Left colon (tissue), 2 donors: ENCODE measurements at places on chromosomes 4 and X. TPM values are rescaled to one million over a fixed set of nuclear protein-coding genes. Genes with fewer than 3 reads are reported as not detected.

Gene RBM46
- not detected for total RNA-seq

Gene ZNF185
- 4.6 TPM for total RNA-seq

Gene ITIH6
- total RNA-seq = not detected

Gene ALB
- not detected for total RNA-seq

Gene GAB1
- total RNA-seq = 69.0 TPM

Gene POU4F2
- total RNA-seq = not detected

Gene BGN
- total RNA-seq = 9.9 TPM

Gene CTBP1
- 180 TPM for total RNA-seq

Gene ZNF674
- total RNA-seq = 4.2 TPM

Gene TLL1
- total RNA-seq = 1.9 TPM

Gene PSAPL1
- total RNA-seq = not detected

Gene MAGEA1
- total RNA-seq = not detected

Gene ARMCX1
- 4.4 TPM for total RNA-seq

Gene RHOXF1
- 0.47 TPM for total RNA-seq

Gene CFP
- 1.2 TPM for total RNA-seq

Gene SNCA
- 3.9 TPM for total RNA-seq

GRCh38 chr4:144901141-144901540 lies 196.9 kb downstream of the ANAPC10 start:
- DNase-seq = no peak

GRCh38 chr4:3657902-3658529 lies 108.2 kb upstream of the ADRA2C start:
- no peak for DNase-seq

- no peak for DNase-seq
Measured at GRCh38 chrX:107601326-107601725, 27.0 kb upstream of the PRPS1 start.

GRCh38 chrX:134694333-134695322 lies 36.4 kb upstream of the PLAC1 start:
- no peak for DNase-seq

DNA sequence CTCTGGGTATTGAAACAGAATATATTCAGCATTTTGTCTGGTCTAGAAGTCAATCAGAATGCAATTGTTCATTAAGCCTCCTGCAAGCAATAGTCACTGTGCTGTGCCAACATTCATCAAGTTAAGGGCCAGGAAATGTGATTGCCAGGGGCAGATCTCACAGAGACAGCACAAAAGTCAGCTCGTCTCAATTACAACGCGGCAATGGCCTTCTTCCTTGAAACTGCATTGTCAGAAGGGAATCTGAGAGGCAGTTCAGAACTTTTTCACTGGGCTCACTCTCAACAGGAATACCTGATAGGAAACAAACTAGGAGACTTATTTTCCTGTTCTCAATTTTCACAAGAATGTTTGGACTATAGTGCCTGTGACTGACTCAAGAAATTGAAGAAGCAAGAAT lies 131.1 kb upstream of the NR3C2 start:
- DNase-seq = no peak

DNA sequence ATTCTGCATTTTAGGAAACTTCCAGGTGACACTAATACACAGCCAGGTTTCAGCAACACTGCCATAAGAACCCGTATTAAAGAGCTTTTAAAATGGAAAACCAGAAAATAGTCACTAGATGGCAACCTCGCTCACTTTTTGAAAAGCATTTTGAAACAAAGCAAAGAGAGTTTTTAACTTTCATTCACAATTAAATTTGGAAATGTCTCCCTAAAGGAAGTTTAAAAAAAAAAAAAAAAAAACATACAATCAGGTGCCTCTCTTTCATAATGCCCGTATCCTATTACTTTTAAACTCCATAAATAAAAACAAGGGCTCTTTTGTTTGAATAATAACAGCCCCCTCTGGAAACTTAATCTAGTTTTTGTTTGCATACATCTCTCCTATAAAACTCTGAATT lies 20.3 kb downstream of the MEPE start:
- DNase-seq = no peak

DNA sequence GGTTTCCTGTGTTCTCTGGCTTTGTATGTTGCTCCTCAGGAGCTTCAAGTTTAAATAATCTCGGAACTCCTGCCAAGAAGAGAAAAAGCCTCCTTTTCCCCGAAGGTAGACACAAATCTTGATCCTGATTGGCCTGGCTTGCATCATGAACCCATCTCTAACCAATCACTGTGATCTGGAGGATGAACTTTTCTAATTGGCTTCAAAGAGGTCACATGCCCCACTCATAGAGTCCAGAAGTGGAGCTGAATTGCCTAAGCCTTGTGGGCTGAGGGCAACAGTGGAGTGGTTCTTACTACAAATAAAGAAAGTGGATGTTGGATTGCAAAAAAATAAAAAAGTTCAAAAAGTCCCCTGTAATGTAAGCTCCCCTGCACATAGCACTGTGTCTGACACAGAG lies 245.9 kb downstream of the MID1IP1 start:
- no peak for DNase-seq

- no peak for DNase-seq
Measured at GRCh38 chr4:152950402-152951274, 14.5 kb downstream of the FHDC1 start.

GRCh38 chr4:85402371-85402770 lies 72.6 kb upstream of the ARHGAP24 start:
- no peak for DNase-seq

DNA sequence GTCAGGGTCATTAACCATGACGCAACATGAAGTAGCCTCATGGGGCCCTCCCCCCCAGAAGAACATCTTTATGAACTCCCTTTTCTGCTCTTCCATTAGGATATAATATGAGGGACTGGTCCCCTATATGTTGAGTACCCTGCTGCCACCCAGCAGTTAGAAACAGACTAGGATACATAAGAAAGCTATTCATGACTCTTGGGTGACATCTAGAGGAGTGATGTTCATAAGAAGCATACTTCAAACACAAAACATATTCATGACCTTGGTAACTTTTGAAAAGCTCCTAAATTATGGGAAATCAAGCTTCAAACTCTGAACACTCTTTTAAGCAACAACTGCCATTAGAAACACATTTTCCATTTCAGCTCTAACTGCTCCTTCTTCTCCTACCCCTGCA lies 155.2 kb upstream of the SPIN4 start:
- no peak for DNase-seq

GRCh38 chrX:44105228-44105913 lies 132.2 kb upstream of the NDP start:
- no peak for DNase-seq

GRCh38 chr4:126956184-126956897 lies 676.4 kb upstream of the INTU start:
- no peak for DNase-seq

GRCh38 chr4:24889991-24890390 lies 22.9 kb downstream of the CCDC149 start:
- no peak for DNase-seq

DNA sequence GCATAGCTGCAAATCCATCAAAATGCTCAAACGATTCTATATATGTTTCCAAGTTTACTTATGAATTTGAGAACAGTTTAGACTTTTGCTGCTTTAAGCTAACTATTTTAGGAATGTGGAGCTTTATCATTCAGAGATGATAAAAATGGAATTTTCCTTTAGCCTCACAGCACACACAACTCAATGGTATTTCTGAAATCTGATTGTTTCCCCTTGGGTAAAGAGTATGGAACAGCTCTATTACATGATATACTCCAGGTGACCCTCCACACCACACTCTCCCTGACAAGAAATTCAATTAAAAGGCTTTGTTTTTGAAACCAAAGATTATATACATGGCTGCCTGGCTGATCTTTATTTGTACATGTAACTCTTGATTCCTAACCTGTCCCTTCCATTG lies 120.0 kb downstream of the LUZP4 start:
- no peak for DNase-seq

DNA sequence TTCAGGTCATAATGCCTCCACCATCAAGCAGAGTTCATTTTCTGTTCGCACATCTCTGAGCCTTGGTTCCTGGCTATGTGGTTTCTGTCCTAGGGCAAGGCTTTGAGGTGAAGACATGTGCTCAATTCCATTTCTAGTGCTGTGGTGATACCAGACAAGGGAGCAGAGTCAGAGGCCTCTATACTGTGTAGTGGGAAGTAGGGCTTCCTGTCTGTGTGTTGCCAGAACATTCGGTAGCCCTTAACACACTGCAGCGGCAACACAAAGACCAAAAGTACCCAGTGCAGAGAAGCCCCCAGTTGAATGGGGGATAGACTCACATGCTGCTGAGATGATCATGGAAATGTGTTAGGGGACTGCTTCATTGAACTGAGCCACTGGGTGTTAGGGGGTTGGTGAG lies 56.4 kb downstream of the STARD8 start:
- no peak for DNase-seq

- DNase-seq = no peak
Measured at GRCh38 chr4:137661693-137662092, 129.4 kb upstream of the PCDH18 start.

GRCh38 chrX:10102046-10102704 lies 54.6 kb upstream of the CLCN4 start:
- DNase-seq = no peak

DNA sequence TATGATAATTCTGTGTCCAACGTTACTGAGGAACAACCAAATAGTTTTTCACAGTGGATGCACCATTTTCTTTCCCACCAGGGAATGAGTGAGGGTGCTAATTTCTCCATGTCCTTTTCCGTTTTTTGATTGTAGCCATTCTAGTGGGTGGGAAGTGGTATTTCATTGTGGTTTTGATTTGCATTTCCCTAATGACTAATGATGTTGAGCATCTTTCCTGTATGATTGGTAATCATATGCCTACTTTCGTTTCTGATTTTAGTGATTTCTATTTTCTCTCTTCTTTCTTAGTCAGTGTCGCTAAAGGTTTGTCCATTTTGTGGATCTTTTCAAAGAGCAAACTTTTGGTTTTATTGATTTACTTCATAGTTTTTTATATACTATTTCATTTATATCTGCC lies 32.1 kb upstream of the TEX13D start:
- no peak for DNase-seq

- no peak for DNase-seq
Measured at GRCh38 chrX:18194688-18195087, 26.0 kb downstream of the BEND2 start.

DNA sequence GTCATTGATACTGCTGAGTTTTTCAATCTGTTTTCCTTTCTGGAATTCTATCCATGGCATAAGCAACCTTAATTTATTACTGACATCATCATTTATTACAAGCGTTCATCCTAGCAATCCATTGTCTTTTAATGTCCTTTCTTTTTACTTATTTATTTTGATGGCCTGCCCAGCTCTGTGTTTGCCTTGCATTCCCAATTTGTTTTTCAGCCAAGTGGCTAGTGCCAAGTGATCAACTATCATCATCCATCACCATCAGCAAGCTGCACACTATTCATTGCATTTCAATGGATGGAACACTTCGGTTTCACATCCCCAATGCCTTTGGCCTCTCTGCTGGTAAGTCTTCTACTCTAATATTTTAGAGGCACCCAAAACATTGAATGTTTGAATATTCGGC lies 831.7 kb upstream of the EPHA5 start:
- no peak for DNase-seq

- DNase-seq = no peak
Measured at GRCh38 chr4:7186516-7187167, 5.7 kb upstream of the SORCS2 start.

DNA sequence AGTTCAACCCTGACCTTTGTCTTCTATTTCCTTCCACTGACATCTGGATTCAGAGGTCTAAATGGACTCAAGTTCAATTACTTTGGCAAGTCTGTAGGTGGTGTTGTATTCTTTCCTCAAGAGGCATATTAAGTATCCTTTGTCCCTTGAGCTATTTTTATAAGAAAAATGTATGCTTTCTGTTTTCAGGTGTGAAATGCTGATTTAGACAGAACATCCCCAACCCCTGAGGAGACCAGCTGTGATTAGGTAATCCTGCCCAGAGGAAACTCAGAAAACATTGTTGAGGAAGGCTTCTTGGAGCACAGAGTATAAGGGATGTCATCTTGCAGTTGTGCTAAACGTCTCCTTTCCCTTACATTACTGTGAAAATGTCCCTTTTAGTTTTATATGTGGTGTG lies 46.6 kb upstream of the EGFL6 start:
- no peak for DNase-seq

DNA sequence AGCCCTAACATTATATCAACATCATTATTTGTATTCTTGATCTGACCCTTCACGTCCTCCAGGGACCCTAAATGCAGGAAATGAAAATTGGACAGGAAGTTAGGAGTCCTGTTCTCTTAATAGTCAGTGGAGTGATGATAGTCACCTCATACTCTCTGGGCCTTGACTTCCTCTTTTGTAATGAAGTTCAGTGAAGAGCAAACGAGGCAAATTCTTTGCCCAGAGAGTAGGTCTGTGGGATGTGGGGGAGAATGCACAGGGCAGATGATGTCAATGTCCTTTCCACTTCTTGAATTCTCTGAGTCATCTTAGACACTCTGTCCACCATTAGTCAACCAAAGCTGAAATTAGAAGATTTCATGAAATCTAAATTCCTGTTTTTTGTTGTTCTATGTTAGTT lies 17.1 kb upstream of the GPRIN3 start:
- DNase-seq = no peak

- no peak for DNase-seq
Measured at GRCh38 chr4:175422331-175422730, 389.7 kb downstream of the GPM6A start.

DNA sequence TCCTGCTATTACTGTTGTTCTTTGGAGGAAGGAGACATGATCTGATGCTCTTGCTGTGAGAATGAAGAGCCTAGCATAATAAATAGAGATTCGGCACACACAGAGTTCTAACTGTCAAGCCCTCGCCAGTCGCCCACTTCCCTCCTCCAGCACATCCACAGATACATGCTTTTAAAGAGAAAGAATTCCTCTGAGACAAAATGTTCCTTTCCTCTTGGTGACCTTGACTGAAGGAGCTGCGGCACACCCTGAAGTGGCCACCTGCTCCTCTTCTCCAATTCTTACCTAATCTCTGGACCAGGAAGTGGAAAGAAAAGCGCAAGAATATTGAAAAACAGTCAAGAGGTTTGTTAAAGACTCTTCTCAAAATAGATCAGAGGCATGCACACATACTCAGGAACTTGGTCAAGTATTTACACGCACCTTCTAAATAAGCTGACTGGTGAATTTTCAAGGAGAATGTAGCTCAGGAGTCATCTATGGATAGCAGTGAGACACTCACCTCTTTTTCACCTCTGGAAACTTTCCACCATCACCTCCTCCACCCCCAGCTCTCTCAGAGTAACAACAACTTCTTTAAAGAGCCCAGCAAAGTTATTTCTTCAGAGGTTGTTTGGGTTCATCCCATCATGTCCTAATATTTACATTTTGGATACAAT lies 95.4 kb downstream of the PARM1 start:
- peak; percentile 49 for DNase-seq

- no peak for DNase-seq
Measured at GRCh38 chr4:48224606-48225005, 45.0 kb downstream of the TEC start.

DNA sequence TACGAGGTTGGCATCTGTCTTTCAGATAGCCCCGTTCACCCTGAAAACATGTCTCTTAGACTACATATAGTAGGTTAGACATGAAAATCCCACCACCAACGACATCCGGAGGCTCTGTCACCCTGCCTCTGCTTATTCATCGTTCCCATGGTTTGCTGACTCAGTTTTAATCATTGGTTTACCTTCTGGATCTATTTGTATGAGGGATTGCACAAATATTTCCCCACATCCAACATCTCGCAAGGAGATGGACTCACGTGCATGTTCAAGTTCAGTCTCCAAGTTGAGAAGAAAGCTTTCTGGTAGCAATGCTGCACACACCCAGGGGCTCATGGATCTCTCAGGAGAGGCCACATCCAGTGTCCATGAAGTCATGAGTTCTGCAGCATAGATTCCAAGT lies 10.8 kb downstream of the CETN2 start:
- DNase-seq = no peak

GRCh38 chr4:75895744-75896314 lies 6.4 kb downstream of the PPEF2 start:
- no peak for DNase-seq

- DNase-seq = no peak
Measured at GRCh38 chr4:172348426-172348825, 535.2 kb downstream of the GALNTL6 start.
